ENCODE measurements at places on chromosomes 1 and 21.

GRCh38 chr1:219724440-219724839 is 111.5 kb upstream of the ZC3H11B start:
- no peak for DNase-seq

DNA sequence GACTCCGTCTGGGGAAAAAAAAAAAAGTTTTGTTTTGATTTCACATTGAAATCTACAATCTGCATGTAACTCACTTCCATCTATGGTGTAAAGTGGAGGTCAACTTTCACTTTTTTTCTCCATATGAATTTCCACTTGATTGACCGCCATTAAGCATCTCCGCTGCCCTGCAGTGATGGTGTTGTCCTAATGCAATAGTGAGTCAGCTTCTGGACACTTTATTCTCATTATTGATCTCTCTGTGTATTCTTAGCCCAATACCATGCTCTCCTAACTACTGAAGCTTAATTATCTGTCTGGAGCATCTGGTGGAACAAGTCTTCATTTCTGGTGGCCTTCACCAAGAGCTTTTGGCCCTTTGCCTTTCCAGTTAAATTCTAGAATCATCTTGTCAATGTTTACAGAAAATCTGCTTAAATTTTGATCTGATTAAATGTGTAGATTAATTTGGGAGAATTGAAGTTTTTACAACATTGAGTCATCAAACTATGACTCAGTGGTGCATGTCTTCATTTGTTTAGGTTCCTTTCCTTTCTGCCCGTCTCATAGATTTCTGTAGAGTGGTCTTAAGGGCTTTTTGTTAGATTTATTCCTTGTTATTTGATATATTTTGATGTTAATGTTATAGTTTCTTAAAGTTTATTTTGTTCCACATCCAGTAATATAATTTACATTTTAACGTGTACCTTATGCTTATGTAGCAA is 181.5 kb downstream of the PRDM2 start:
- no peak for DNase-seq

- no peak for DNase-seq
Measured at GRCh38 chr1:183936791-183937190, 100.7 kb downstream of the COLGALT2 start.

- no peak for DNase-seq
Measured at GRCh38 chr1:200353232-200353631, 56.6 kb downstream of the ZNF281 start.

GRCh38 chr1:33443080-33443704 is 12.3 kb upstream of the PHC2 start:
- no peak for DNase-seq

DNA sequence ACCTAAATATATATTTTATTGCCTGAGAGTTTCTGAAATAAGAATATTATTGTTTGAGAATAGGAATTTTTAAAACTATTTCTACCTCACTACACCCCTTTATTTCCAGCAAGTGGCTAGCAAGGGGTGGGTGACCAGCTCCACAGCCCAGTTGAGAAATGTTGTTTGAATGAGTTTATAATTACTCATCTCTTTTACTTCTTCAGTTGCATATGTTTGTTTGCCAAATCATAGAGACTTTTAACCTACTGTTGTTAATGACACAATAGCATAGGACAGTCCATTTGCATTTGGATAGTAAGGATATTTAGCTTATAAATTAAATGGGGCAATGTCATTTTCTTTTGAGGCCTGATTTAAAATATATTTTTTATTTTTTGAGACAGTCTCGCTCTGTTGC is 127.8 kb downstream of the NRDC start:
- DNase-seq = no peak

DNA sequence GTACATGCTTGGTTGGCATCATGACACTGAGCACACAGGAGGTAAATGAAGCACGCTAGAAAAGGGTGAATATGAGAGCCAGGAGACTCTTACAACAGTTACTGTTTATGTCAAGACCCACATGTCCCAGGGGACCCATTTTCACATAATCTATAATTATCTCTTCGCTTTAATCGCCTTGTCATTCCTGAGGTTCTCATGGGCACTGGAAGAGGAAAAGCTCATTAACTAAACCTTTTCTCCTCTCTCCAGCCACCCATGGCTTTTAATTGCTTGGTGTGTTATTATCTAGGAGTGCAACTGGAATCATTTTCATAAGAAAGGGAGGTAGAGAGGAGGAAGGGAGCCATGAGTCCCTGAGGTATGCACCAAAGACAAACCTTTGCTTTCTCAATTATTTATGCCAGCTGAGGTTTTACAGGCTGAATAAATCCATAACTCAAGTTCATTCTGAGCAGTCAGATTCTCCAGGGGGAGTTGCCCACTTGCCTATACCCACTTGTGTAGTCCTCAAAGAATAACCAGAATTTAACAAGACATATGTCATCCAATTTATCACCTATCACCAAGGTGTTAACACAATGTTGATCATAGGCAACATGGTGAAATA is 77.4 kb downstream of the ACBD6 start:
- peak; percentile 86 for DNase-seq

- DNase-seq = no peak
Measured at GRCh38 chr1:75559800-75560199, 51.1 kb downstream of the SLC44A5 start.
